NCI-H2081 (cell line): ENCODE measurements at places on chromosomes 3 and 15.

DNA sequence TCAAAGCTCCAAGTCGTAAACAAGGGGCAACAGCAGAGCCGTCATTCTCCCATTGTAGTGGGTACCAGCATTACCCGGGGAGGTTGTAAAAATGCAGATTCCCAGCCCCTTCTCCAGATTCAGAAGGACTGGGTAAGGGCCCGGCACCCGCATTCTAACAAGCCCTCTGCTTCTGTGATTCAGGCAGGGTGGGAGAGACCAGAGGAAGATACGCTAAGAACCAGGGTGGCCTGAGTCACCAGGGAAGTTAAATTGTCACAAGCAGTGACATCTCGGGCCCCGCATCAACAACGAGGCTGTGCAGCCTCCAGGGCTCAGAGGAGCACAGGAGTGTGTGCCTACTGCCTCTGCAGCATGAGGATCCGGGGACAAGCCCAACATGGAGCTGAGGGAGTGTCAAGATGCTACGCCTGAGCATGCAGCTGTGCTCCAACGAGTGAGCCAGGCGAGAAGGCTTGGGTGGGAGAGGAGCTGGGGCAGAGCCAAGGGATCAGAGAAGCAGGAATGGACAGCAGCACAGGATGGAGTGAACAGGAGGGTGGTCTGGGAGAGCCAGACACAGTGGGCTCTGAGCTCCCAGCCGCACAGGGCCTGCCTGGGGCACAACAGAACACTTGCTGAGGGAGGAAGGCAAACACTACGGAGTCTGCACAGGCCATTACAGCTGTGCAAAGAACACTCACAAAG lies 68.5 kb downstream of the CPN2 start:
- DNase-seq: peak; percentile 49

GRCh38 chr3:61824553-61825135 lies 263.3 kb downstream of the PTPRG start:
- DNase-seq: no peak

- peak; percentile 29 for DNase-seq
Measured at GRCh38 chr15:74203914-74204431, 1.4 kb upstream of the STRA6 start.

DNA sequence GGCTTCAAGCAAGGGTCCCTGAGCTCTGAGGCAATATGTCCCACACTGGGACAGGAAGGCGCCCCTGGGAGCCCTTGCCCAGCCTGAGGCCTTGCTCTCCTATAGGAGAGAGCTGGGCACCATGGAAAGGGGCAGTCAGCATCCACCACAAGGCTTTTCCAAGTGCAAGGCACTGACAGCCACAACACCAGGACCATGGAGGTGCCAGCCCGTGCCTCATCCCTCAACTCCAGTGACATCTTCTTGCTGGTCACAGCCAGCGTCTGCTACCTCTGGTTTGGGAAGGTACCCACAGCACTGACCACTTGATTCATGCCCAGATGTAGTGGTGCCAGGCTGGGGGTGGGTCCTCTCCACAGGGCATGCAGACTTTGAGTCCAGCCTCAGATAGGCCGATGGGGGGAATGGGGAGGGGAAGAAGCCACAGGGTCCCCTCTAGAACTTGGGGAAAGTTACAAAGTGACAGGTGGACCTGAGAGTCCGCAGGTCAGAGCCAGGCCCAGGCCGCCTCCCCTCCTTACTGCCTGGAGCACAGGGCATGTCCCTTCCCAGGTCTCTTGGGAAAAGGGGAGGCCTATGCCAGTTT lies 11.8 kb downstream of the VILL start:
- DNase-seq: no peak

- no peak for DNase-seq
Measured at GRCh38 chr3:146747051-146747450, 141.9 kb upstream of the PLSCR5 start.

DNA sequence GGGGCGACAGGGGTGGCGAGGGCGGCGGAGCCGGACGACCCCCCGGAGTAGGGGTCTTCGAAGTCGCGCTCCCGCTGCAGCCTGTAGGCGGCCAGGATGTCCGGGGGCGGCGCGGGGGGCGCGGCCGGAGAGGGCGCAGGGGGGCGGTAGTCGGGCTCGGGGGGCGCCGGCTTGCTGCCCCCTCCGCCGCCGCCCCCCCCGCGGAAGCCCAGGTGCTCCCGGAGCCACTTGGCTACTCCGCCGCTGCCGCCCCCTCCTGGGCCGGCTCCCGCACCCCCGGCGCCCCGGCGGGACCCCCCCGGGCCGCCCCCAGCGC lies 230 bp downstream of the SHF start:
- DNase-seq: no peak

GRCh38 chr15:78047761-78048627 lies 29.5 kb downstream of the TBC1D2B start:
- DNase-seq: no peak

GRCh38 chr3:101066711-101067129 lies 73.5 kb upstream of the ABI3BP start:
- no peak for DNase-seq

DNA sequence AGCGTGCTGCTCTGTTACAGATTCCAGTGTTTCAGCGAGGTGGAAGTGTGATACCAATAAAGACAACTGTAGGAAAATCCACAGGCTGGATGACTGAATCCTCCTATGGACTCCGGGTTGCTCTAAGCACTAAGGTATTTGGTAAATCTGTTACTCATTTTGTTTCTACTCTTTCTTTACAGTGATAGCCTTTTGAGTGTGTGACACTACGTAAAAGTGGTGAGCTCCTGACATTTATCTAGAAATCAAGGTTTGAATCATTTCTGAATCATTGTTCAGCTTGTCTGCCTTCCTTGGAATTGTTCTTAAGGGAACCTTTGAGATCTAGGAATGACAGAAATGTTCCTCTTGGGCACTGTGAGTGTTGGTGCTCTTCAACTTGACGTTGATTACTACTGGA lies 11.2 kb upstream of the CAPN3 start:
- DNase-seq: no peak

- DNase-seq: no peak
Measured at GRCh38 chr3:12658593-12659058, 5.3 kb downstream of the RAF1 start.

DNA sequence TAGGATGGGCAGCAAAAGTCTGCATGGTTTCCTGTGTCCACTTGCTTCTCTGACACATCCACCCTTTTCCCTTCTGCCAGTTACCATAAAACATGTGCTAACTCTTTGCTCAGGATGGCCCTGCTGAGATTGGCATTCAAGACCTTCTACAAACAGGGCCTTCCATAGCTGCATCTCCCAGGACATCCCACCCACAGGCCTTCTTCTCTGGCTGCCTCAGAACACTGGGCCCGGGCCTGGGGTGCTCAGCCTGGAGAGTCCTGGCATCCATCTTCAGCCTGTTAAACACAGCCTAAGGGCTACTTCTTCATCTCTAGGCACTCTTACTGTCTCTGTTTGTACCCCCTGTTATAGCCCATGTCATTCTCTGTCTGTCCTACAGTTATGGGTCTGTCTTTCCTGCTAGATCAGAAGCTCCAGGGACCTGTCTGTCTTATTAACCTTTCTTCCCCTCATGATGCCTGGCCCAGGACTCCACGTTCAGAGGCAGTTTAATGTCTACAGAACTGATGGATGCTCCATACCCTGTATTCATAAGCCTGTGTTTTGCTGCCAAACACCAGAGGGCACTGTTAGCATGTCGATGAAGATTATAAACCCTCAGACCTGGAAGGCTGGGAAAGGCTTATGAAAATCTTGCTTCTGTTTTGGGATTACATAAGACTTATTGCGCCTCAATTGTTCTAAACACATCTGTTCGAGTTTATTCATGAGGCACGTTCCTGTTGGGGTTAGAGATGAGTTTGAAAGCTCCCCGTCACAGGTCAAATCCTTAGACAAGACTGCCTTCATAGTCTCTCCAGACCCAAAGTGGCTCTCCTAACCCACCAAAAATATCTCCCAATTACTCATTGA lies 16.5 kb downstream of the SEMA3G start:
- DNase-seq: peak; percentile 34

GRCh38 chr3:23071296-23071695 lies 131.8 kb upstream of the UBE2E2 start:
- DNase-seq: no peak

DNA sequence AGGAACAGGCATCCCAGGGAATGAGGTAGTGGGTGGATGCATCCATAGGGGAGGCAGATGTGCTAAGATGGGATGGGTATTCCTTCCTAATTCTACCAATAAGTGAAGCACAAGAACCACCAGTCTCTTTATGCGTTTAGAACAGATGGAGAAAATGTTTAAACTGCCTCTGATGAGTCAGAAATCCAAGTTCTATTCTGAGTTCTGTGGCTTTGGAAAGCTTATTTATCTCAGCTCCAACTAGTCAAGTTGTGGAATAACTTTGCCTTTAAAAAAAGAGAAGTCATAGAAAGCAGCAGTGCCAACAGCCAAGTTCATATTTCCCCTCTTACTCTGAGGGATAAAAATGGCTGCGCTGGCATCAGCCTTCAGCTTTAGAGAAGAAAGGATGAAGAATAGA lies 761.7 kb downstream of the IGSF11 start:
- no peak for DNase-seq

DNA sequence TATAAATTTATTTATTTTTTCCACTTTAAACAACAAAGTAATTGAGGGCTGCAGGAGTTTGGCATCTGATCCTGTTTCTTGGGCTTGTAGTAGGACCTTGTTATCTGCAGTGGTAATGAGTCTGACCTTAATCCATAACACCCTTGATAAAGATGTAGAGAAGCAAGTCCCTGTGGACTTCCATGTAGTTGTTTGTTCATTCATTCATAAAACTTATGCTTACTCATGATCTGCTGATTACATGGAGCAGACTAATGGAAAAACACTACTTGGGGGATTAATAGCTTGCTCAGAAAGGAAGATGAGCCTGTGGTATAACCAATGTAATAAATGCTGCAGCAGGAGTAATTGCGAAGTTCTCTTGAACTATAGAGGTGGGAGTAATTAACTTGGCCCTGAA lies 271.5 kb upstream of the TBL1XR1 start:
- no peak for DNase-seq

DNA sequence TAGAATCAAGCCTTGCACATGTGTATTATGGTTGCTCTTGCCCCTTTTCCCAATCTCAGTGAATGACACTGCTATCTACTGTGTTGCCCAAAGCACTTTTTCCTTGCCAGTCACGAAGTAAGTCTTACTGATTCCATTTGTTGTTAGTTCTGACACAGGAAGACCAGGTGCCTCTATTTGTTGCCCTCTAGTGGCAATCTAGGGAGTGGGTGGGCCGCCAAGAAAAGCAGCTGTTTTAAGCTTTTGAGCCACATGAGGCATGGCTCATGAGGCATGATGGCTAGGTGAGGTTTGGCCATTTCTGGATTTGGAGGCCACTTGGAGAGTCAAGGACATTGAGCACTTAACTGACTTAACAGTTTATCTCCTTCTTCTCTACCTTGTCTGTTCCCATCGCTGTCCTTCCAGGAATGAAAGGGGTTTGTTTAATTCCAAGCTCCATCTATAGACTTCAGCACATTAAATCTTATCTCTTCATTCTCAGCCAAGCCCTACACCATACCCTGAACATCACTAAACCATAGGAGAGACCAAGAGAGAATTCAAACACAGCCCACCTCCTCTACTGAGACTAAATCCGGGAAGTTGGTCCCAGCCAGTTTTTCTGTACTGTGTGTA lies 103.1 kb downstream of the HCN4 start:
- DNase-seq: peak; percentile 16

DNA sequence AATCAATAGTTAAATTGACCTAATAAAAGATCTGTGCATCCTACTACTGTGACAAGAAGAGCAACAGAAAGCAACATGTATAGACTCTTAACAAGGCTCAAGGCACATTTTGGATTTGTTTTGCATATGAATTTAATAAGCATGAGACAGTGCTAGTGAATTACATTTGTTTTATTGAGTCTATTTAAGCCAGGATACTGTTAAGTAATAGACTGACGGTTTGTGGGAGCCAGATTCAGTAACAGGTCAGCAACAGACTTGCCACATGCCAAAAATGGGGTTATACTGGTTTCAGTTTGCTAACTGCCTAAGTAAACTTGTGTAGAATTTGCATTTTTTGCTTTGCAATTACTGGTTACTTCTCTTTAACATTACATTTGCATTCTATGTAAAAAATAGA lies 54.0 kb downstream of the MBNL1 start:
- no peak for DNase-seq

DNA sequence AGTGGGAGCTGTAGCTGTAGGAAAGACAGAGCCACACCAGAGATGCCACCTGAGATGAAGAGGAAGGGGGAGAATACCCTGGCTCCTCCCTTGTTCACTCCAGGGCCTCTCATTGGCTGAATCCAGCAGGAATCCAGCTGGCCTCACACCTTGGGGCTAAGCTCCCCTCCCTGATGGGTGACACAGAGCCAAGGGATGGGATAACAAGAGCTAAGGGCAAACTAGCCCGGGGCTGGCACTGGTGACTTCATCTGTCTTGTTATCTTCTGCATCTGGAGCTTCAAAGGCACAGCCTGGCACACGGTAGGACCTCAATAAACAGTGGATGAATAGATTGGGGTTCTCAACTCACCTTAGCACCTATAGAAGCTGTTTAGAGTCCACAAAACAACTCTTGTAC lies 13.8 kb upstream of the GATA2 start:
- no peak for DNase-seq

DNA sequence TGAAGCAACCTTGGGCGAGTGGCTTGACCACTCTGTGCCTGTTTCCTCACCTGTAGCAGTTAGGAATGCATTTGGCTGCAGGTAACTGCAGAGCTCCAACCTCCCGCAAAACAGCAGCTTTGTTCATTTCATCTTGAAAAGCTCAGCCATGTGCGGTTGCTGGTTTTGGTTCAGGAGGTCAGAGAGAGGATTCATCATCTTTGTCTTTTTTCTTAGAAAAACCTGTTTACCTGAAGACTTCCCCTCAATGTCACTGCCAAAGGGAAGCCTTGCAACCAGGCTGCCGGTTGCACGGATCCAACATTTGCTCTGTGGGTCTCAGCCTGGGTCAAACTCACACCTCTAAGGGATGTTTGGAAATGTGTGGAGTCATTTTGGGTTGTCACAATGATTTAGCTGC lies 16.4 kb upstream of the FURIN start:
- DNase-seq: no peak

- no peak for DNase-seq
Measured at GRCh38 chr3:59456852-59457485, 407.1 kb upstream of the CFAP20DC start.

GRCh38 chr3:62955126-62955525 lies 79.9 kb upstream of the CADPS start:
- no peak for DNase-seq

- peak; percentile 99 for DNase-seq
Measured at GRCh38 chr3:192079098-192079497, 618.1 kb downstream of the PYDC2 start.

- DNase-seq: no peak
Measured at GRCh38 chr3:32945136-32945535, 6.3 kb upstream of the CCR4 start.

- DNase-seq: no peak
Measured at GRCh38 chr3:177089110-177089509, 108.2 kb downstream of the TBL1XR1 start.

- no peak for DNase-seq
Measured at GRCh38 chr3:20055020-20055775, 15.0 kb downstream of the KAT2B start.
